HEK293T (cell line): ENCODE measurements at places on chromosomes 6 and 20.

DNA sequence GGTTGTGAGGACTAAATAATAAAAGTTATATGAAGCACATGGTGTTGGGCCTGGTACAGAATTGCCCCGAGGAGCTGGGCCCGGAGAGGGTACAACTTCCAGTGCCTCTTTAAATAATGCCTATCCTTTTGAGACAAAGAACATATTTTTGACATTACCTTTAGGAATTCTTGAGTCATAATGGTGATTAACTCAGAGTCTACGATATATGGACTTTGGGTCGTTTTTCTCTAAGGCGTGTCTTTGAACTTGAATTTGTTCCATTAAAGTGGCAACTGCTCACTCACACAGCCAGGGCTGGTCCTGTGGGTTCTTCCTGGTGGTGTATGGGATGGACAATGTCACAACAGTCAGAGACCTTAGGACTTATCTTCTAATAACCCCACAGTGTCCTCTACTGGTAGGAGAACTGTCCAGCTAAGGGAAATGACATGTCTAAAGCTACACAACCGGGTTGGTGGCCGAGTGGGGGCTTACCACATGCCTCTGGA is 106.5 kb downstream of the CDC5L start:
- DNase-seq, result peak; percentile 22

DNA sequence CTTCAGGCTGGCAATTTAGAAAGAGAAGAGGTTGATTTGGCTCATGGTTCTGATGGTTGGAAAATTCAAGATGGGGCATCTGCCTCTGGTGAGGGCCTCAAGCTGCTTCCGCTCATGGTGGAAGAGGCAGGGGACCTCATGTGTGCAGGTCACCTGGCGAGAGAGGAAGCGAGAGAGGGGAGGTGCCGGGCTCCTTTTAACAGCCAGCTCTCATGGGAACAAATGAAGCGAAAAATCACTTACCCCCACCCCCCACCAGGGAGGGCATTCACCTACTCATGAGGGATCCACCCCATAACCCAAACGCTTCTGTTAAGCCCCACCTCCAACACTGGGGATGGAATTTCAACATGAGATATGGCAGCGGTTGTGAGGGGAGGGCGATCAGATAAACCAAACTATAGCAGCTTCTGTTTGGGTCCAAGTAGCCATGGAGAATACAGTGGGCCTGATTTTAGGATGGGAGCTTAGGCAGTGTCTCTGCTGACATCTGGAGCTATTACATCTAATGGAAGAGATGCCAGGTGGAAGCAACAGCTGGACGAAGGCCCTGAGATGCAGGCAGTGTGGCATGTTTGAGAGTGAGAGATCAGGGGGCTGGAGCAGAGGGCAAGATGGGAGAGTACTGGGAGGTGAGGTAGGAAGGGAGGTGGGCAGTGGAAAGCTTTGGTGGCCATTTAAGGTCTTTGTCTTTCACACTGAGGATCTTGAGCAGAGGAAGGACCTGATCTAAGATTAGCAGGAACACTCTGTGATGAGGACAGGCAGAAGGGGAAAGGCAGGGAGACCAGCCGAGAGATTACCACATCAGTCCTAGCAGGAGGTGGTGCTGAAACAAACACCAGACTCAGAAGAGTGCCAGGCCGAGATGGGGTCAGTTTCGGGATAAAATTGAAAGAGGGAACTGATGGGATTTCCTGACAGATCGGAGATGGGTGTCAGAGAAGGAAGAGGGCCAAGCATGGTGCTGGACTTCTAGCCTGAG is 161.8 kb downstream of the NFATC2 start:
- DNase-seq, result no peak

- no peak for DNase-seq
Measured at GRCh38 chr20:4645621-4646020, 76.1 kb upstream of the PRND start.

DNA sequence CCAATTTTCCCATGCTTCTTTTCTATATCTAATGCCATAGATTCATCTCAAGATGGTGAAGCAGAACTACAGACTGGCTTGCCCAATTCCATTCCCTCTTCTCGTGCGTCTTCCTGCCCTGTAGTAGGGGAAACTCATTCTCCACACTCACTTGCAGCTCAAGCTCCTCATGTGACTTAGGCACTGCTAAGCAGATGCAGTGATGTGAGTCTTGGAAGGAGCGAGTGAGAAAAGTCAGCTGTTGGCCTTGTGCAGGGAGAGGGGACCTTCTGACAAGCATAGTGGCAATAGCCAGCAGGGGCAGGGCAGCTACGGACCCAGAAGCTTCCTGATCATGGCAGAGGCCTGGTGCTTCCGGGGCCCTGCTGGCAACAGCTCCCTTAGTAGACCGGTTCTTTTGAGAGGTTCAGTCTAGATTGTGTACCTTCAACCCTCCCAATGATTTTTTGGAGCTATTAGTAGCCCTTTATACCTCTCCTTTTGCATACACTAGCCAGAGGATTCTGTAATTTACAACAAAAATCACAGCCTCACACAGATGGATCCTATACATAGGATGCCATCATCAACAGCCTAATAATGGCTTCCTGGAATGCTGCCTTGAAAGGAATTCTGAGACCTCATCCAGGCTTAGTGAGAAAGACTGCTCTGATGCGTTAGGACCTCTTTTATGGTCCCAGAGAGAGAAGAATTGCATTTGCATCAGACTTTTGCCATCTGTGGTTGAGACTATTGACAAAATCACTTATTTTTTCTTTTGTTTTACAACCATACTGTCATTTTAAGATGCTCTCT is 121.5 kb upstream of the RIPOR2 start:
- no peak for DNase-seq

GRCh38 chr6:150711584-150712504 is 112.2 kb downstream of the PLEKHG1 start:
- no peak for DNase-seq

GRCh38 chr20:18628330-18628920 is 40.6 kb downstream of the DTD1 start:
- DNase-seq, result peak; percentile 38

- no peak for DNase-seq
Measured at GRCh38 chr6:41449399-41450245, 96.6 kb upstream of the FOXP4 start.

- peak; percentile 71 for DNase-seq
Measured at GRCh38 chr20:63215101-63216040, 560 bp downstream of the YTHDF1 start.

DNA sequence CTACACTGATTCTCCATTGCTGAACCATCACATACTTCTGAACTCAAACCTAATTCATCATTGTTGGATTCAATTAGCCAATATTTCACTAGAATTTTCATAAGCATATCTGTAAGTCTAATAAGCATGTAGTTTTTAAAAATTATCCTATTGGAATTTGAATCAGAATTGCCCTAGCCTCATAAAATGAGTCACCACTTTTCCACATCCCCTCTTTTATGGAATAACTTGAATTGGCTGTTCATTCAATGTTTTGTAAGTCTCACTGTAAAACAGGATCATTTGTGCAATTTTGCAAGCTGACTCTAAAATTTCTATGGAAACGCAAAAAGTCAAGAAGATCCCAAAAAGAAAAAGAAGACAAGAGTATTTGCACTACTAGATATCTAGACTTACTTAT is 141.0 kb downstream of the HACE1 start:
- no peak for DNase-seq

DNA sequence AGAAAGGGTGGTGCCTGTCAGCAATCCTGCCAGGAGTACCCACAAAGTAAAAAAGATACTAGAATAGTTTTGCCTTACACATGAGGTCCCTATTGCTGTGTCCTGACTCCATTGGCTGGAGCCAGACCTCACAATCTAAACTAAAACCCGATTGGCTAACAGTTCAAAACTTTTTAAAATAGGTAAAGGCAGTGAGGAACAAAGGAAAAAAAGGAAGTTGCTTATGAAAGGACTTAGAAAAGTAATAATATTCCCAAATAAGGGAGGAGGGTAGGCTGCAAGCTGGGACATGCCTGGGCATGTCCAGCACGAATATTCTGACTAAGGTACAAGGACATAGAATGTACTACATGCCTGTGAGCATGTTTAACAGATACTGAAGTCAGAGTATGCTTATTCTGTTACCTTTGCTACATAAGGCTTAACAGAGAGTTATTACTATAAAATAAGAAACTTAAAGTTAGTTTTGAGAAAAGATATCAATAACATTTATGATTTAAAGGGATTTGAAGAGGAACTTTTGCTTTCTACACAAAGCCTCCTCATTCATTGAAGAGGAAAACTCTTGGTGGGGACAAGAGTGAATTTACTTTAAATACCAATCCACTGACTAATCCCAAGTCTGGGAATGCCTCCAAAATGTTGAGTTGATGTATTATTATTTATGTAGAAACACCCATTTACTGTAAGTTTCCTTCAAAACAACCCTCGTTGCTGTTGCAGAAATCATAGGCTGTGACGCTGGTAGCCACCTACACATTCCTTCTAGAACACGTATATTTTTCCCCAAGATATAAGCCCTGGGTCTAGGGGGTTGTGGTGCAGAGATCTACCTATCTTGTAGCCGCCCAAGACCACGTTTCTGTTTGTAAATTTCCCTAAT is 8.2 kb upstream of the MTHFD1L start:
- no peak for DNase-seq

DNA sequence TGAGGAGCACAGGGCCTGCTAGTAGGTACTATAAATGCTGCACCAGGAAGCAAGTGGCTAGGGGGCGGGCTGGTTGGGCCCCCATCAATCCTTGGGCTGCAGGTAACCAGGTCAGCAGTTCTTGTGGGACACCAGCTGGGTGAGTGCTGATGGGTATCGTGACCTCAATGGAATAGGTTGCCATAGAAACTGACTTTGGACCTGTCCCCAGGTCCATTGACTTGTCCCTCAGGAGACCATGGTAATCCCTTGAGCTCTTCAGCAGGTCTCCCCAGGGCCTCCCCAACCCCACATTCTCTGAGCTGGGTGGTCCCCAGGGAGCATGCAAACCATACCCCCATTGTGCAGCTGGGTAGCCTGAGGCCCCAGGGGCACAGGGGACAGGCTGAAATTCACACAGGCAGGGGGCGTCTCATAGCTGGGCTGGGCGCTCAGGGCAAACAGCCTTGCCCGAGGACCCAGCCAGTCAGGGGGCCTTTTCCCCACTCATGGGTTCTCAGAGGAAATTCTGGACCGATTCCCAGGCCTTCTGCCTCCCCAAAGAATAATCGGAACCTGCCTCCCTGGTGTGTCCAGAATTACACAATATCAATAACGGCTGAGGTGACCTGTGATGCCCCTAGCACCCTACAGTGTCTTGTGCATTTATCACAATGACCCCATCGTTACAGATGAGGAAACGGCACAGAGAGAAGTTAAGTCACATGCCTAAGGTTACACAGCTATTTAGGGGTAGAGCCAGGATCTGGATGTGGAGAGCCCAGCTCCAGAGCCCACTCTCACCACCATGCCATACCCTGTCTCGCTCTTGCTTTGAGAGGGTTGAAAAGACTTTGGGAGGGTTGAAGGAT is 35.9 kb downstream of the SRC start:
- DNase-seq, result no peak

- no peak for DNase-seq
Measured at GRCh38 chr20:23412026-23412425, 9.3 kb downstream of the NAPB start.

- DNase-seq, result no peak
Measured at GRCh38 chr20:1440024-1440423, 26.6 kb downstream of the NSFL1C start.

GRCh38 chr6:130098317-130098716 is 79.9 kb downstream of the L3MBTL3 start:
- DNase-seq, result peak; percentile 17
